SJSA1 (cell line): ENCODE measurements at places on chromosomes 16 and 17.

GRCh38 chr17:17528696-17529652 is 32.8 kb upstream of the RASD1 start:
- no peak for DNase-seq
- H3K27ac ChIP-seq = no peak overlapping the region
- no peaks in the 10 kb centered on the region for H3K27me3 ChIP-seq
- H3K4me3 ChIP-seq = no peak overlapping the region
- H3K4me1 ChIP-seq = no peaks in the 10 kb centered on the region

DNA sequence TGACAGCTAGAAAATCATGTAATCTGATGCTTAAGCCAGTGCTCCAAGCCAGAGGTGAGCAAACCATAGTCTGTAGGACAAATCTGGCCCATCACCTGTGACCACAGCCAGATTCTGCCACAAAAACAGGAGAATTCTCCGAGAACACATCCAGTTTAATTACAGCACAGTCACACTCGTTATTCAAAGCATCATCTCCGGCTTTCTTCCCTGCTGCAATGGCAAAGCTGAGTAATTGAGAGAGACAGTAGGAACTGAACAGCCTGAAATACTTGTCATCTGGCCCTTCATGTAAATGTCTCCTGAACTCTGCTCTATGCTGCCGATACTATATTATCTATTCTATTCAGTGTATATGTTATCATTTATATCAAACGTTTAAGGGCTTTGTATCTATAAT is 121.4 kb upstream of the FOXF1 start:
- peaks cover 72% of the 10 kb centered on the region for H3K4me1 ChIP-seq
- H3K4me3 ChIP-seq = no peak overlapping the region
- DNase-seq = no peak
- no peak overlapping the region for H3K27ac ChIP-seq
- no peaks in the 10 kb centered on the region for H3K27me3 ChIP-seq

GRCh38 chr17:73976147-73976546 is 227.3 kb upstream of the RPL38 start:
- no peak for DNase-seq
- H3K36me3 ChIP-seq = no peaks in the 10 kb centered on the region
- H3K27me3 ChIP-seq = peaks cover 72% of the 10 kb centered on the region
- H3K4me1 ChIP-seq = no peaks in the 10 kb centered on the region
- no peak overlapping the region for H3K27ac ChIP-seq

- H3K4me3 ChIP-seq = no peak overlapping the region
- no peaks in the 10 kb centered on the region for H3K4me1 ChIP-seq
- no peak overlapping the region for H3K27ac ChIP-seq
- no peaks in the 10 kb centered on the region for H3K36me3 ChIP-seq
Measured at GRCh38 chr16:79865918-79866317, 265.4 kb upstream of the MAF start.

DNA sequence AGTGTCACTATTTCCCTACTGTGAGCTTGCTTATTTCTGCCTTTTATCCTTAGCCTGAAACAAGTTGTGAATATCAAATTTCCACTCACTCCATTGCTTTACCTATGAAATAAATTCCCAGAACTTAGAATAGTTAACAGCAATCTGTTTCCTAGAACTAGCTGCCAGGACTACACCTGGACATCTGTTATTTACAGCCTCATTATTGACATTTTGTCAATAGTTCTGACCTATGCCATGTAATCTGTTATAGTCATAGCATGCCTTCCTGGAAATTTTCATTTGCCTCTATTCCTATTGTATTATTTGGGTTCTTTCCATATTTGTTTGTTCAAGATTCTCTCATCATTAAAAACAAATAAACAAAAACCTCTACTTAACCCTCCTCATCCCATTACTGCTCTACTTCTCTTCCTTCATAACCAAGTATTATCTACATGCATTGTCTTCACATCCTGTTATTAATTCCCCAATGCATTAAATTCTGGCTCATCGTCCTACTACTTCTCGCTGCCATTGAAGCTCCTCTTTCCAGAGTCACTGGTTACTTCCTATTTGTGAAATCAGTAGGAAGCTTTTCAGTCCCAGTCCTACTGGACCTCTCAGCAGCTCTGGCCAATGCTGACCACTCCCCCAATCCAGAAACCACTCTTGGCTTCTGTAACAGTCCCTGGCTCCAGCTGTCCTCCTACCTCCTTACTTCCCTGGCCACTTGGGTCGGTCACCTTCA is 55.3 kb downstream of the PIGL start:
- H3K27ac ChIP-seq = no peak overlapping the region
- H3K4me1 ChIP-seq = peaks cover 27% of the 10 kb centered on the region
- H3K27me3 ChIP-seq = no peaks in the 10 kb centered on the region
- DNase-seq = no peak
- H3K36me3 ChIP-seq = no peaks in the 10 kb centered on the region
- H3K4me3 ChIP-seq = no peak overlapping the region
